Fibroblast of skin of right biceps (primary cell): ENCODE measurements at places on chromosomes 2 and 18.

DNA sequence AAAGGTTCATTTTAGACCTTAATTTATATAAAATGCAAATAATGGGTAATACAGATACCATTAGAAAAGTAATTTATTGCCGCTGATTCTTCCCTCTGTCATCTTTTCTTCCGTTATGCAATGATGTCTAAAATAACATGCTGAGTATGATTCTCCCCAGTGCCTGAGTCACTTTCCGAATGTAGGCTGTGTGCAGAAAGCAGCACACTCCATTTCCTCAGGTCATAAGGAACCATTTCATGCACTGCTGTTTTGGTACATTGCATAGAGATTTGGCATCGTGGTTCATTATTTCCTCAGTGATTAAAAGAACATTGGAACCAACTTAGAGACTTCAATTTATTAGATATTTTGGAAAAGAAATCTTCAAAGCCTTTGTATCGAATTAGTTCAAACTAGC lies 173.5 kb downstream of the CDH2 start:
- DNase-seq, result peak; percentile 77

DNA sequence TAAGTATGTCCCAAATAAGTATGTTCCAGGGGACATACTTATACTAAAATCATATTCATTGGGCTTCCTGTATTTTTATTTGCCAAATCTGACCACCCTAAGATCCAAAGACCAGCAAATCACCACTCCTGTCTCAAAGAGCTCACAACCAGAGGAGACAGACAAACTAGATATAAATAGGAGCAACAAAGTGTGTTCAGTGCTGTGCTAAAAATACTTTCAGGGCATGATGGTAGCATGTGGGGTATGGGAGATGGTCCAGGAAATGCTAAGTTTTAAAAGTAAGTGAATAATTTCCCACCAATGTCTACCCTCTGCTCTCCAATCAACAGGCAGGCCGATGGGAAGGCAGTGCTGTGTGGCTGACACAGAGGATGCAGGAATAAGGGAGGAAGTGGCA lies 87.1 kb downstream of the C1QL2 start:
- DNase-seq, result no peak

DNA sequence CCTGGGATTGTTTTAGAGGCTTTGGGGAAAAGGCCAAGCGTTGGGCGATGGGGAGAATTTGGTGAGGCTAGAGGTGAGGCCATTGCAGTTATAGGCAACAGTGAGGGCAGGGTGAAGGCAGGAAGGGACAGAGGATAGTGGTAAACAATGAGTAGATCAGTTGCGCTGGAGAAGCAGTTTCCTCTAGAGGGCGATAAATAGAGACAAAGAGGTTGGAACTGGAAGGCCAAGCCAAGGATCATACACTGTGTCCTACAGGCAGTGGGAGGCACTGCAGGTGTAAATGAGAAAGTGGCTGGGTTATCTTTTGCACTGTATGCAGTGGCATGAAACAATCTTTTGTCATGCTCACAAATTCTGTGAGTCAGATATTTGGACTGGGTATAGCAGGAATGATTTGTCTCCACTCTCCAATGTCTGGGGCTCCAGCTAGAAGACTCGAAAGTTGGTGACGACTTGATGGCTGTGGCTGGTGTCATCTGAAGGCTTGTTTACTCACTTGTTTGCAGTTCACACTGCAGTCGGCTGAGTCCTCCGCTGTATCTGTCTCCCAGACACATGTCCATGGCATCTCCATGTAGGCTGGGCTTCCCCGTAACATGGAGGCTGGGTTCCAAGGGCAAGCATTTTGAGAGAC lies 82.1 kb downstream of the TNP1 start:
- peak; percentile 65 for DNase-seq

GRCh38 chr18:36522509-36522908 lies 225.0 kb downstream of the FHOD3 start:
- no peak for DNase-seq

DNA sequence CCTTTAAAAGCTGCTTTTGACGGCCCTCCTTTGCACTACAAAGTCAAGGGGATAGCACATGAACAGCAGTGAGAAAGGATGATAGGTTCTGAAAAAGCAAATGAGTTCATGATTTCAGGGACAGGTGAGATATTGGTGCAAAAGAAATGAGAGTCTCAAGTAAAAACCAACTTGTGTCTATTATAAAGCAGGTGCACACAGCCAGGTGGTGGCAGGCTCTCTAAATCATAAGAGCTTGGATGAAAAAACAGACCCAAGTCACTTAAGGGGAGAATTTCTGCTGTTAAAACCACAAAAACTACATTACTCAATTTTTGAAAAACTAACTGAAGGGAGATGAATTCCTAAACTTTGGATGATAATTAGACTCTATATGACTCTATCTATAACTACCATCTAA lies 201.5 kb downstream of the SP3 start:
- DNase-seq, result no peak

GRCh38 chr18:77032181-77032701 lies 100.3 kb downstream of the MBP start:
- DNase-seq, result no peak

GRCh38 chr2:182941121-182941722 lies 74.8 kb upstream of the FRZB start:
- DNase-seq, result no peak

GRCh38 chr18:10544093-10544748 lies 18.4 kb downstream of the NAPG start:
- DNase-seq, result no peak

DNA sequence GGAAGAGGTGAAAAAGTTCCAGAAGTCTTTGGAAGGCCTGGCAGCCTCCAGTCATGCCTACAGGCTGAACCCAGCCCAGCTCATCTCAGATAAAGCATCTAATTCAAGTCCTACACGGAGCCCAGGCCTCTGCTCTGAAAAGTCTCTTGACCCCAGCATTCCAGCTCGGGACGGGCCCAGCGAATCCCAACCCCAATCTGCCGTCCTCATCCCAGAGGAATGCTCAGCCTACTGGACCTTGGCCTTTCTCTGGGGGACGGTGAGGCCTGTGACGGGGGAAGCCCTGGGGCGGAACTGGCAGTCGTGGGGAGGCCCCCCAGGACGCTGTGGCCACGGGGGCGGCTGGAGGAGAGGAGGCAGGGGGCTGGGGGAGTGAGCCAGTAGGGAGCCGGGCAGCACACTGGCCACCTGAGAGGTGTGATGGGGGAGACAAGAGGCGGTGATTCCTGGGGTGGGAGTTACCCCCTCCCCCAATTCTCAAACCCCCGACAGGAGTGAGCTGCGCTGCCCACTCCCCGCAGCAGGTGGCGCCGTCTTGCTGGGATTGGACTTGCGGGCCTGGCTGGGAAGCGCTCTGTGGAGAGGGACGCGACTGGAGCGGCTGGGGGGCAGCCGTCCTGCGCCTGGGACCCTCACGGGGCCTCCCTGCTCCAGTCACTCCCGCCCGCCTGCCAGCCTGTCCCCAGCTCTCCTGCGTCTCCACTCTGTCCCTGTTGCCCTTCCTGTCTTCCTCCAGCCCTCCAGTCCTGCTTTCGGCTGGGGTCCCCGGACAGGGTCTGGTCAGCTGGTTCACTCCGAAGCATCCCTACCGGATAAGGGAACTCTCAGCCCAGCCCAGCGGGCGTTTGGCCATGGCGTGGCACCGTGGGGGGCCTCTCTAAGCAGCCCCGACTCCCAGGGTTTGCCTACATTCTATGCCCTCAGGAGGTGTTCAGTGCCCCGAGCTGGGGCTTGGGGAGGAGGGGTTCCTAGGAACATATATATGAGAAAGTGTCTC lies 182.6 kb upstream of the HAAO start:
- peak; percentile 74 for DNase-seq

GRCh38 chr2:160932960-160933359 lies 227.3 kb upstream of the TANK start:
- DNase-seq, result peak; percentile 38

DNA sequence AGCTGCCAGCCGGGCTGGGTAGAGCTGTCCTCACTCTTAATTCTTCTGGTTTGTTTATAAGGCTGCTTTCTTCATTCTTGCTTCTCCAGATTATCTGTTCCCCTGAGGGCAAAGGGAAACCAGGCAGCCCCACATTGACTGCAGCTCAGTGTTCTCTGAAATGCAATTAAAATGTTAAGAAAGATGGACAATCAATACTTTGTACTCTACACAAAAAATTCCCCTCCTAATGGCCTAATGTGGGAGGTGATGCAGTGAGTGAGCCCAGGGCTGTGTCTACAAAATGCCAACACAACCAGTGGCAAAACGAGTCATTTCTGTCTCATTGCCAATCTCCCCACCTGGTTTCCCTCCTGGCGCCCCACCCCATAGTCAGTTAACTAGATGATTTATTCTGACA lies 541.7 kb upstream of the RAB6C start:
- DNase-seq, result no peak

- no peak for DNase-seq
These were observed at the start of gene TRABD2A for GRCh38 chr2:84880645-84881521. TSS of gene TRABD2A (minus strand) at chr2:84881084. CDS start at chr2:84881039, 45 bp downstream.

DNA sequence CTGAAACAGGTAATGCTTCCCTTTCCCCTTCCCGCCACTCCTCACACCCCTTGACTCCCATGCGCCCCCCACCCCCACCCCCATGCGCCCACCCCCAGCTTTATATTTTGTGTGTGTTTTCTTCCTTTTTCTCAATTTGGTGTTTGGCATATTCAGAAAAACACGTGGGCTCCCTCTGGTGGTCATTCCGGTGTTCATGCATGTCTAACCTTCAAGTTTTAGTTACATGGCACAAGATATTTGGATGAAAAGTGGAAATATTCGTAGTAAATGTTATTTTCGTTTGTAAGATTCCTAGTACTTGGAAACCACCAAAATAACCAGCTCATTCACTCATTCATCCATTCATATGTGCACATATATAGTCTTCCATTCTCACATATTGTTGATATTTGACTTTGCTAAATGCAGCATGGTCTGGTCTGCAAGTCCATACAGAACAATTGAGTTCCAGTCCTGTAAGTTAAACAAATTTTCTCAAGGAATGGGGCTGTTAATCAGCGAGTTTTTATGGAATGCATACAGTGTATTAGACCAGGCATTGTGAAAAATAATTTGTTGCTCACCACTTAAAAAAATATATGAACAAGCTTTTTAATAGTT lies 143.6 kb upstream of the MAP3K20 start:
- peak; percentile 59 for DNase-seq

GRCh38 chr18:25646971-25647370 lies 295.0 kb upstream of the ZNF521 start:
- peak; percentile 74 for DNase-seq

GRCh38 chr2:35199298-35199697 lies 1156.3 kb upstream of the CRIM1 start:
- no peak for DNase-seq

GRCh38 chr2:60602828-60603532 lies 49.5 kb upstream of the BCL11A start:
- DNase-seq, result peak; percentile 9

- DNase-seq, result peak; percentile 46
These were observed 56.9 kb downstream of the LPIN2 start for GRCh38 chr18:2956056-2956455.

- no peak for DNase-seq
These were observed 109.3 kb downstream of the FHOD3 start for GRCh38 chr18:36406805-36407204.

GRCh38 chr18:11019295-11020105 lies 129.9 kb downstream of the PIEZO2 start:
- DNase-seq, result no peak

DNA sequence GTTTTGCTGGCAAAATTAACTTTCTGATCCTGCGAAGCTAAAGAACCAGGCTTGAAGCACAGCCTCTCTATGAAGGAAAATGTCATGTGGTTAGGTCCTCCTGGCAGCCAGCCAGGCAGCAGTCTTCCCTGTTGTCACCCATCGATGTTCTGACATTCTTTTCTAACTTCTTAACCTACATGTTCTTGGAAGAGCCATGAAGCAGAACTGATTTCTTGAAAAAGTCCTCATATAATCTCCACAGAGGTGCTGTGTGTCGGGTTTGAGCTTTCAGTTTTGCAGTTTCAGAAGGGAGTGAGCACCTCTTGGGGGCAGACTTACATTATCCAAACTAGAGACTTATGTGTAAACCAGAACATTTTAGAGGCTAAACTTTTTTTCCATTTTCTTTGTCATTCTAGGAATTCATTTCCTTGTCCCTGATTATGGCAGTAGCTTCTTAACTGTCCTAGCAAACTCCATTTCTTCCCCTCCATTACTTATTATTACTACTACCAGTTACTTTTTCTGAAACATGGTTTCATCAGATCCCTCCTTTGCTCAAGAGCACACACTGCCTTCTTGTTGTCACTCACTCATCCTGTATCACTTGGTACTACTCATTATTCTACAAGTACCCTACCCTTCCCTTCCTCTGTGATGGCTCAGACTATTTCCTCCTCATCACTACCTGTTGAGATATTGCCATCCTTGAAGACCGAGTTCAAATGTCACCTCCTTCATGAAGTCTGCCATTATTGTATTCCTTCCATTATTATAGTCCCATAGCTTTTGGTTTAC lies 31.1 kb downstream of the DOK1 start:
- no peak for DNase-seq

DNA sequence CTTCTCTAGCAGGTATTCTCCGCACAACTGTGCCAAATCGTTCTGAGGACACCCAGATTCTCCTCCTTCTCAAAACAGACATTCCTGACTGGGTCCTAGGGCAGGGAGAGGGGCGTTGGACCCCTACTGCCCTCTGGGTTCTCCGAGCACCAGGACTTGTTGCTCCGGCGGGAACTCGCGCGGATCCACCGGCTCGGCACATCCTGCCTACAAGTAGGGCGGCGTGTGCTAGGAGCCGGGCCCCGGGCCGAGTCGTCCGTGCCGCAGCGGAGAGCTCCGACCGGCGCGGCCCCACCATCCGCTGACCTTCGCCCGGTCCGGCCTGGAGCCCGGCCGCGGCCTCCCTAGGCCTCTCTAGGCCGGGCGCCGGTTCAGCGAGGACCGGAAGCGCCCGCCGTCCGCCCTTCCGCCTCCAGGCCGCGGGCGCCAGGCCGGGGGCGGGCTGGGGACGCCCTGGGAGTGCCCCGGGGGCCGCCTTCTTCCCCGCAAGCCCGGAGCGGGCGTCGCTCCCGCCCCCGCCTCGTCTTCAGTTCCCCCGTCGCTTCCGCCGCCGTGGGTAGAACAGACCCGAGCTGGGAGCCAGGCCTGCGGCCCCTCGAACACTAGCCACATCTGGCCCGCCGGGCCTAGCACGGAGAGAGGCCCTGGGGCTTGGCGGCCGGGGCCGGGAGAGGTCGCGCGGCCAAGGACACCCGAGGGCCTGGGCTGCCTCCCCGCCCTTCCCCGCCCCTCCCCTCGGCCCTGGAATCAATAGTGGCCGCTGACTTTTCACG lies 7.6 kb upstream of the ONECUT2 start:
- DNase-seq, result no peak

- no peak for DNase-seq
These were observed 647.1 kb downstream of the GALR1 start for GRCh38 chr18:77896586-77897252.
